ENCODE measurements at places on chromosomes 3 and 15. TPM values are rescaled to one million over a fixed set of nuclear protein-coding genes. Genes with fewer than 3 reads are reported as not detected.

GRCh38 chr3:148723631-148724030, 25.9 kb downstream of the AGTR1 start:
- no peak overlapping the region for H3K27ac ChIP-seq
- H3K4me3 ChIP-seq: no peak overlapping the region
- DNase-seq: peak; percentile 29
- H3K4me1 ChIP-seq: no peaks in the 10 kb centered on the region
- peaks cover 25% of the 10 kb centered on the region for H3K27me3 ChIP-seq

- no peak for DNase-seq
- no peaks in the 10 kb centered on the region for H3K4me1 ChIP-seq
- H3K27me3 ChIP-seq: peaks cover 6% of the 10 kb centered on the region
- no peaks in the 10 kb centered on the region for H3K36me3 ChIP-seq
- H3K4me3 ChIP-seq: no peak overlapping the region
Observed at GRCh38 chr3:68945225-68945624, 12.9 kb upstream of the TAFA4 start.

GRCh38 chr3:45580112-45580765, 14.3 kb upstream of the LIMD1 start:
- H3K27me3 ChIP-seq: no peaks in the 10 kb centered on the region
- no peaks in the 10 kb centered on the region for H3K36me3 ChIP-seq
- H3K4me1 ChIP-seq: no peaks in the 10 kb centered on the region
- no peak overlapping the region for H3K27ac ChIP-seq

- no peaks in the 10 kb centered on the region for H3K36me3 ChIP-seq
- H3K27me3 ChIP-seq: peaks cover 24% of the 10 kb centered on the region
- no peak for DNase-seq
- H3K4me1 ChIP-seq: no peaks in the 10 kb centered on the region
Observed at GRCh38 chr15:79064496-79064895, 26.1 kb downstream of the RASGRF1 start.

DNA sequence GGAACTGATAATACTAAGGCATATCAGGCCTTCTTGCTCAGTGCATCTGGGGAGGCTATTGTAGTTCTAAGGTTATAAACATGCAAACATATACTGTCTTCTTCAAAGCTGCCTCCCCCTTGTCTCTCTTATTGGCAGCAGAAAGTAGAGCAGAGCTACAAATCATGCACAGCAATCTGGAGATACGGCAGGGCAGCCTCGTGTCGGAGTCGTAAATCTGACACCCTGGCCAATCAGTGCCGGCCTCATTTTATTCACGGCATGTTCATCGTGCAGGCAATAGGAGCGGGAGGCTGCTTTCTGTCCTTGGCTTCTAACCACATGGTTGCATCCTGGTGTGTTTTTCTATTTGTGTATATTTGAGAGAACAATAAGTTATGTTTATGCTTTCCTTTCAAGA, 300.2 kb upstream of the CNTN6 start:
- H3K36me3 ChIP-seq: no peaks in the 10 kb centered on the region
- DNase-seq: no peak
- H3K27me3 ChIP-seq: no peaks in the 10 kb centered on the region

DNA sequence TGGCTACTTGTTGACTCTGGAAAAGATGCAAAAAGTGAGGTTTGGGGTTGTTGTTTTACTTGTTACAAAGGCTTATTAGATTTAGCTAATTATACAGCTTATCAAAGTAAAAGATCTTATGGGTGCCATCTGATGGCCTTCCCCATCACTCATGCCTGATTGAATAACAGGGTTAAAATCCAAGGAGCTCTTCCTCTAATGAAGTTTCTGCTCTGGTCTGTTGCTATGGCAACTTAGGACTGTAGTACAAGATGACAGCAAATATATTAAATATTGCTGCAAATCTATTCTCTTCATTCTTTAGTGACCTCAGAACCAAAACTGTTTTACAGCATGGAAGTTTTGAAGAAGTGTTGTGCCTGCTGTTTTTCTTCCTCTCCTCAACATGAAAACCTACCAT, 45.6 kb upstream of the SRGAP3 start:
- DNase-seq: no peak
- no peak overlapping the region for H3K27ac ChIP-seq
- H3K27me3 ChIP-seq: no peaks in the 10 kb centered on the region

GRCh38 chr15:63048776-63049665, 6.5 kb downstream of the TPM1 start:
- H3K4me3 ChIP-seq: peak overlapping the region; percentile 81
- no peaks in the 10 kb centered on the region for H3K36me3 ChIP-seq
- DNase-seq: peak; percentile 78
- H3K4me1 ChIP-seq: peaks cover 61% of the 10 kb centered on the region
- no peaks in the 10 kb centered on the region for H3K27me3 ChIP-seq
- H3K27ac ChIP-seq: peak overlapping the region; percentile 89

- peaks cover 35% of the 10 kb centered on the region for H3K27me3 ChIP-seq
- H3K27ac ChIP-seq: no peak overlapping the region
- H3K4me3 ChIP-seq: no peak overlapping the region
- H3K36me3 ChIP-seq: no peaks in the 10 kb centered on the region
- H3K4me1 ChIP-seq: no peaks in the 10 kb centered on the region
- no peak for DNase-seq
Observed at GRCh38 chr15:91073077-91073476, 27.0 kb upstream of the SV2B start.

- H3K4me1 ChIP-seq: peaks cover 72% of the 10 kb centered on the region
- DNase-seq: peak; percentile 88
- H3K27ac ChIP-seq: peak overlapping the region; percentile 42
- no peaks in the 10 kb centered on the region for H3K36me3 ChIP-seq
- no peak overlapping the region for H3K4me3 ChIP-seq
Observed at GRCh38 chr15:74196175-74196574, 6.4 kb downstream of the STRA6 start.

- H3K4me1 ChIP-seq: peaks cover 21% of the 10 kb centered on the region
- peak overlapping the region; percentile 73 for H3K4me3 ChIP-seq
- no peak for DNase-seq
- H3K27ac ChIP-seq: no peak overlapping the region
Observed at GRCh38 chr3:187139895-187140253, 578 bp upstream of the RPL39L start.

The SLC27A2 gene
- total RNA-seq: 8.1 TPM

The NMNAT3 gene
- total RNA-seq: 4.8 TPM

The SLC30A4 gene
- 1.4 TPM for total RNA-seq

The CPLX3 gene
- not detected for total RNA-seq

The CATSPER2 gene
- 4.0 TPM for total RNA-seq

The ZMYND10 gene
- 3.9 TPM for total RNA-seq
